ENCODE measurements at places on chromosomes 4 and X. TPM values are rescaled to one million over a fixed set of nuclear protein-coding genes. Genes with fewer than 3 reads are reported as not detected.

The SUPT20HL1 gene
- not detected for total RNA-seq

The TMEM187 gene
- total RNA-seq, result 7.2 TPM

The KLHL4 gene
- total RNA-seq, result 6.7 TPM

The OCIAD1 gene
- 127 TPM for total RNA-seq

The TENM3 gene
- 1.8 TPM for total RNA-seq

The MSANTD1 gene
- 0.08 TPM for total RNA-seq

The RRH gene
- 0.12 TPM for total RNA-seq

The ELF4 gene
- total RNA-seq, result 28.2 TPM

The APLN gene
- 0.59 TPM for total RNA-seq

The KIAA1210 gene
- total RNA-seq, result not detected

The HSD17B13 gene
- 0.07 TPM for total RNA-seq

The FAM193A gene
- 8.5 TPM for total RNA-seq

The NLGN3 gene
- 0.84 TPM for total RNA-seq

The PRDM8 gene
- 0.27 TPM for total RNA-seq

The SAGE1 gene
- 0.07 TPM for total RNA-seq

The MAB21L2 gene
- total RNA-seq, result not detected

The RBMXL3 gene
- not detected for total RNA-seq

The KIT gene
- not detected for total RNA-seq

The ZNF275 gene
- 4.8 TPM for total RNA-seq

Measured in A549 treated with GW870086 at 1 μM for 4 hours (cell line).